Suppressor macrophage treated with lipopolysaccharide for 1 hour (primary cell): ENCODE measurements at places on chromosomes 4 and X.

GRCh38 chr4:169198167-169198566 is 72.6 kb downstream of the SH3RF1 start:
- DNase-seq, result no peak

GRCh38 chrX:116413273-116413672 is 23.1 kb upstream of the SLC6A14 start:
- DNase-seq, result no peak

DNA sequence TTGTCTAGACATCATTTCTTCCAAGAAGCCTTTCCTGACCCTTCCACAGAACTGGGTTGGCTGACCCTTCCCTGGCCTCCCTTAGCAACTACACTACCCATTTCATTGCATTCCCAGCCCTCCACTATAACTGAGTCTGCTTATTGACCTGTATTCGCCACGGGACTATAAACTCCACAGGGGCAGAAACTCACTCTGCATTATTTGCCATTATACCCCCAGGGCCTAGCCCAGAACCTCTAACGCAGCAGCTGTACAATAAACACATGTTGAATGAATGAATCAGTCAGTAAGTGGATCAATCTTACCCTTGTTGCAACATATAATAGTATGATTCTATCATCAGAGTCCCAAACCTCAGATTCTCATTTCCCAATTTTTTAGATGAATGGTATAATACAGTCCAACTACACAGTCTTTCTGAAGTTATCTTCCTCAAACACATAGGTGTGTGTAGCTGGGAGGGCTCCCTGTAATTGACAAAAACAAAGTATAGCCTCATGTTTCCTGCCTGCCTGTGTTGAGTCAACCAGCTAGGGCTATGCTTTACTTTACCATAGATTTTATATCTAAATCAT is 209.3 kb downstream of the CHIC2 start:
- DNase-seq, result peak; percentile 45

DNA sequence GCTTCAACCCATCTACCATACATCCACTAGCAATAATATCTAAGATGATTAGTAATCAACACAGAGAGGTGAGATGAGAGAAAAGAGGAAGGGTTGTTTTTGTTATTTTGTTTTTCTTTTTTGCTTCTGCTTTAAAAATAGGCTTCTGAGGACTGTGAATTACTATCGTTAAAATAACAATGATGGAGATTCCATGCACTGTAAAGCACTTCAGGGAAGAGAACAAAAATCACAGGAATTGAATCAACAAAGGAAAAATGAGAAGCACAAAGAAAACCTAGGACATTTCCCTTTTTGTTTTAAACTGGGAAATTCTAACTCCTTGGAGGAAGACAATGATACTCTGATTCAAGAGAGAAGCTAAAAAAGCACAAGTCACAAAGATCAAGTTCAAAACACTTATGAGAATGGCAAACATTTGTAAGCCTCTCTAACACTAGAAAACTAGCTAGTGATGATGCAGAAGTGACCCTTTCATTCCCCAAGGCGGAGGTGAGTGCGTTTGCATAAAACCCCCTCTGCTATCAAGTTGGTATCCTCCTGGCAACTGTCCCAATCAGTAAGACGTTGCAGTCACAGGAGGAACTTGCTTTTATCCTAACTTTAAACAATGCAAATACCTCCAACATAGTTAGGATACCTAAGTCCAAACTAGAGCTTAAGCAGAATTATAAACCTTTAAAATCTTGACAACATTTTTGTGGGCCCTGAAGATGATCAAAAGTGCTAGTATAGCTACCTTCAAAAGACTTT is 308.5 kb downstream of the CAMK2D start:
- no peak for DNase-seq

DNA sequence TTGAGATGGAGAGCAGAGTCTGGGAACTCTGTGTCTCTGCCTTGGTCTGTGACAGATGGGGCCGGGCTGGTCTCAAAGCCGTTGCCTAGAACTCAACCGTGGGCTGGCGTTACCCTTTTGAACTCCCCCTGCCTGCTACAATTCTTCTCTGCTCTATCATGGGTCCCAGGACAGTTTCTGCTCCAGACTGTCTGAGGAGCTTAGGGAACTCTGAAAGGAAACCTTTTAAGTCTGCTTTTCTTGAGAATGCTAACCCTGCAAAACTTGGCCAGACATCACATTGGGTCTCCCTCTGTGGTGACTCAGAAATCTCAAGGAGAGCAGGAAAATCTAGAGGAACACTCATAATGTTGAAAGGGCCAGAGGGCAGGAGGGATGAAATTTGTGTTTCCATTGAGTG is 240.6 kb downstream of the CBR4 start:
- DNase-seq, result peak; percentile 19

- peak; percentile 72 for DNase-seq
Observed at GRCh38 chrX:15321447-15321846, 6.0 kb upstream of the ASB11 start.

GRCh38 chr4:16597845-16598596 is 300.4 kb downstream of the LDB2 start:
- DNase-seq, result no peak

- no peak for DNase-seq
Observed at GRCh38 chr4:94507281-94507680, 55.5 kb downstream of the PDLIM5 start.

DNA sequence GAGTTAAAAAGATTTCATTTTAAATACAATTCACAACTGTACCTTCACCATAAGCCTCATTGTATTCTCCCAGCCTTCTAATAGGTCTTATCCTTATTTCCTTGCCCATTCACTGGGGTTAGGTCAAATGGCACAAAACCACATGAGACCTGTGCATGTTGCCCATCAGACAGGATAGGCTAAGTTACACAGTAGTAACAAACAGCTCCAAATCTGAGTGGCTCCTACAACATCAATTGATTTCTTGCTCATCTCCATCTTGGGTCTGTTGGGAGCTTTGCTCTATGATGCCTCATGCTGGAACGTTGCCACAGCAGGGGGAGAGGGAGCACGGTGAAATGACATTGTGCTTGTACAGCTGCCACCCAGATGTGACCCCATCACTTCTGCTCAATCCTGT is 70.6 kb downstream of the DHX15 start:
- no peak for DNase-seq

GRCh38 chr4:6925357-6925836 is 15.8 kb downstream of the TBC1D14 start:
- DNase-seq, result peak; percentile 92

DNA sequence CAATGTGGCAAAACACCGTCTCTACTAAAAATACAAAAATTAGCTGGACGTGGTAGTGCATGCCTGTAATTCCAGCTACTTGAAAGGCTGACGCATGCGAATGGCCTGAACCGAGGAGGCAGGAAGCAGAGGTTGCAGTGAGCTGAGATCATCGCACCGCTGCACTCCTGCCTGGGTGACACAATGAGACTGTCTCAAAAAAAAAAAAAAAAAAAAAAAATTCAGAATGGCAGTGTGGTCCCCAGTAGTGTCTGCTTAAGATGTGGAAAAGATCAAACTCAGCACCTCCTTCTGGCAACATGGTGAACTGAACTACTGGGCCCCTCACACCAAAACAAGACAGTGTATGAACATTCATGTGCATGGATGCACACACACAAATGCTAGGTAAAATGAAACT is 32.2 kb downstream of the SMS start:
- DNase-seq, result no peak

DNA sequence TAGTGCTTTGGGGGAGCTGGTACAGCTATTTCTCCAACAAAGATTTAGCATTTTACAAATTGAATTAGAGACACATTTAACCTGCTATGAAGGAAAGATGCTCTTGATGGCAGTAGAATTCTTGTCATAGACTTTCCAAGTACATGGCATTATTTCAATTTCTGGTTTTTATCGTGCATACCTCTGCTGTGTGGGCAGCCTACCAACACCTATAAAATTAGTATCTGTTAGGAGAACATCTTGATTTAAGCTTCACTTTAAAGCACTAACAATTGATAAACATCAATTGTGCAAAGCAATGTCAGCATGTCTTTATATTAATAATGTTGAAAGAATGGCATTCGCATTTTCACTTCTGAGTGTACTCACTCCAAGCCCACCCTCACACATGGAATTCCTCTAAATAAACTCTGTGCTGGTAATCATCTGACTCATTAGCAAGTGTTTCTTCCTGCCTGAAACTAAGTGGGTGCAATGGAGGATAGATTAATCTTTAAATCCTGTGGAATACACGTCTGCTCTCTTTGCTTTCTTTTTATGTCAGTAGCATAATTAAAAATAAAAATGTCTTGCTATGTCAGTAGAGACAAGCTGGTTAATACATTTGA is 279.8 kb upstream of the MAGEB18 start:
- no peak for DNase-seq

GRCh38 chr4:117634716-117635115 is 399.6 kb upstream of the NDST3 start:
- no peak for DNase-seq

DNA sequence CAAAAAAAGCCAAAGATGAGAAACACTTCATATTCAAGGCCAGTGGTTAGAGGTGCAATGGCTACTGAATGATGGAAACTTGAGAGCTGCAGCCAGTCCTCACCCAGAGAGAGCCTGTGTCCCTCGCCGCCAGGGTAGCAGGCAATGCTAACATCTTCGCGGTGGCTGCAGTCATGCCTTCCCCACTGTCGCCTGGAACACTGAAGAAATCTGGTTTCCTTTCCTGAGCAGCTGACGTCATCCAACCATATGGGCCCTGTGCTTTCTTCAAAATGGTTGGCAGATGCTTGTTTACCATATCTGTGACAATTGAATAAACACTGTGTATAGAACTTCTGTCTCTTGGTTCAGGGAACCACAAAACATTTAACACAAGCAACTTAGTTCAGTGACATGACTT is 39.7 kb downstream of the PRSS12 start:
- no peak for DNase-seq

GRCh38 chrX:48569958-48570357 is 4.3 kb upstream of the RBM3 start:
- DNase-seq, result peak; percentile 50

GRCh38 chrX:252244-252956 is 28.8 kb upstream of the PLCXD1 start:
- no peak for DNase-seq

DNA sequence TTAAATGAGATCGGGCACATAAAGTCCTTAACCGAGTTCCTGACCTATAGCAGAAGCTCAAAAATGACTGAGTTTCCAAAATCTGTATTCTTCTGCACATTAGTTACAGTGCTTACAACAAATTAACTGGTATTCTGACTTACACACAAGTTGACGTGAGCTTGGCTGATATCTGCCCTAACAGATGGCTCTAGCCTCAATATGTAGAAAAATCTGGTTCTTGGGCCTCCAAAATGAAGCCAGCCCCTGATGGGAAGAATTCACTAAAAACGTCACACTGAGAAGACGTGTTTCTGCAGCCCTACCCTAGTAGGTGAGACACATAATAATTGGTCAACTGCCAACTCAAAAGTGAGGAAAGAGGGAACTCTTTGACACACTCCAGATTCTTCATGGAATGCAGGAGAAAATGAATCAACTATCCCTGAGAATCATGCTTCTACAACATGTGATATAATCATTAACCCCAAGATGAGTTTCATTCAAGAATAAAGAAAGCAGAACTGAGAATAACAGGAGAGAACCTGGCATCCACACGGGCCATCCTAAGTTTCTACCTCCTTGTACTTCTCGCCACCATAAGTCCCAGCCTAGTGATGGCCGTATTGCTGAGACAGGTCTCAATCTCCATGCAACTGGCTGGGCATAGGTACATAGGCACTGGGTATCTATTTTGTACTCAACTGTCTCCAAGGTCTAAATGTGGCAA is 8.2 kb downstream of the STX18 start:
- DNase-seq, result no peak

GRCh38 chr4:46379101-46379500 is 10.8 kb downstream of the GABRA2 start:
- no peak for DNase-seq

DNA sequence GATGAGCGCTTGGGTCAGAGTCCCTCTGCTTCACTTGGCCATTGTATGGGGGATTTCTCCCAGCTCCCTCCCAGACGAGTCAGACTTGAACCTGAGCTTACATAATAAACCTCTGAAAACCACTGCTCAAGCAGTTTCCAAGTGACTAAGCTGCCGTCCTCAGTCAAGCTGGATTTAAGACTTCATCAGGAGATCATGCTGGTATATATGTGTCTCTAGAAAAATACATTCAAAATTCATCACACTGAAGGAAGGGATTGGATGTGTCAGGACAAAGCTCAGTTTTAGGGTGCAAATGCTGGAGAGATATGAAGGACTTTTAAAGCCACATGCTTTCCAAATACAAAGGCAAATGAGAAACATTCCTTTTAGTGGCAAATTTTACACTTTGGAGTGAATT is 114.3 kb downstream of the QDPR start:
- DNase-seq, result no peak

- no peak for DNase-seq
Observed at GRCh38 chr4:111963158-111963700, 182.0 kb upstream of the FAM241A start.

GRCh38 chr4:153541456-153542096 is 75.4 kb downstream of the TMEM131L start:
- no peak for DNase-seq

GRCh38 chr4:105544520-105545286 is 7.7 kb upstream of the ARHGEF38 start:
- no peak for DNase-seq

DNA sequence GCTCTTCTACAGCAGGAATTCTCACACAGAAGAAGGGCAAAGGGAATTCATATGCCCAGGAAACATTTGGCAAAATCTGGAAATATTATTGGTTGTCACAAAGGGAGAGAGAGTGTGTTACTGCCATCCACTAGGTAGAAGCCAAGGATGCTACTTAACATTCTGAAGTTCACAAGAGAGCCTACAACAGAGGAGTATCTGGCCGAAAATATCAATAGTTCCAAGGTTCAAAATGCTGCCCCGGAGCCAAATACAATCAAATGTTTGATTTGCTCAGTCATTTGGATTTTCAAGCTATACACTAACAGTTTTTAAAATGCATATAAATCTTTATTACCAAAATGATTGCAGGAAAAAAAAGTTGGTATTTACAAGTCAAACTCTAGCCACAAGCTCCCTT is 18.8 kb downstream of the OTUD4 start:
- no peak for DNase-seq

GRCh38 chr4:87819281-87819919 is 13.4 kb upstream of the MEPE start:
- no peak for DNase-seq

GRCh38 chr4:995311-996026 is 2.3 kb upstream of the SLC26A1 start:
- peak; percentile 13 for DNase-seq

DNA sequence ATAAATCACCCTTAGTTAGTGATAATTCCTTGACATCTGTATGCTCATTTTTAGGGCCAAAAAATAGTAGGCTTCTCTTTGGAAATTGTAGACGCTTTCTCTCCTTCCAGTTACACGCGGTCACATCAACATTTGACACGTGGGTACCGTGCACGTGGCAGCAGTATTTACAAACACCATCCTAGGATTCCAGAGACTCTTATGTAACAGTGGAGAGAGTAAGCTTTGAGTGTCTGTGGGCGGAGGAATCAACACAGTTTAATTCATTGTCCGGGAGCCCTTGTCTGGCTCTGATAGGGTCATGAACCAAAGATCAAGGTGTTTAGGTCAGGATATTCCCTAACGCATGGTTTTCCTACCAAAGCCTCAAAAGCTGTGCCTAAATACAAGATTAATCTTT is 12.2 kb downstream of the TET2 start:
- DNase-seq, result peak; percentile 60

GRCh38 chr4:6920171-6920570 is 10.5 kb downstream of the TBC1D14 start:
- no peak for DNase-seq

- no peak for DNase-seq
Observed at GRCh38 chr4:8227201-8227770, 28.2 kb downstream of the SH3TC1 start.

- no peak for DNase-seq
Observed at GRCh38 chr4:4838051-4838935, 21.2 kb upstream of the MSX1 start.
